SW480 (cell line): ENCODE measurements at places on chromosomes 6 and 20.

- DNase-seq, result no peak
Measured at GRCh38 chr6:39452306-39453145, 130.0 kb upstream of the KCNK16 start.

DNA sequence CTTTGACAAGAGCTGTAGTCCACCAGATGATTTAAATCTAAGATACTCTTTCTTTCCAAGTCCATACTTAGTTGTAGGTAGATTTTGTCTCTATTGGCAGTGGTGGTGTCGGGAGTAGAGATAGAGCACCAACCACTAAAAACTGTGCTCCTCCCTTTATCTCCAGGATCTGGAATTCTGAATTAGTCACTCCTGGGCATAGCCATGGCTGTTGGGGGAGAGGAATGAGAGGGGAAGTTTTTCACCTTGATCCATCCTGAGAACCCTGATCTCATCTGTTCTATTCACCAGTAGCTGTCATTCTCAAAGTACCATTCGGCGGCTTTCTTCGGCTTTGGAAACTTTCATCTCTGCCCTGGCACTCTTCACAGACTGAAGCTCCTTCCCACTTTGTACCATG is 35.6 kb upstream of the NKX2-4 start:
- no peak for DNase-seq

- DNase-seq, result no peak
Measured at GRCh38 chr6:34994693-34995092, 105.6 kb downstream of the ANKS1A start.

DNA sequence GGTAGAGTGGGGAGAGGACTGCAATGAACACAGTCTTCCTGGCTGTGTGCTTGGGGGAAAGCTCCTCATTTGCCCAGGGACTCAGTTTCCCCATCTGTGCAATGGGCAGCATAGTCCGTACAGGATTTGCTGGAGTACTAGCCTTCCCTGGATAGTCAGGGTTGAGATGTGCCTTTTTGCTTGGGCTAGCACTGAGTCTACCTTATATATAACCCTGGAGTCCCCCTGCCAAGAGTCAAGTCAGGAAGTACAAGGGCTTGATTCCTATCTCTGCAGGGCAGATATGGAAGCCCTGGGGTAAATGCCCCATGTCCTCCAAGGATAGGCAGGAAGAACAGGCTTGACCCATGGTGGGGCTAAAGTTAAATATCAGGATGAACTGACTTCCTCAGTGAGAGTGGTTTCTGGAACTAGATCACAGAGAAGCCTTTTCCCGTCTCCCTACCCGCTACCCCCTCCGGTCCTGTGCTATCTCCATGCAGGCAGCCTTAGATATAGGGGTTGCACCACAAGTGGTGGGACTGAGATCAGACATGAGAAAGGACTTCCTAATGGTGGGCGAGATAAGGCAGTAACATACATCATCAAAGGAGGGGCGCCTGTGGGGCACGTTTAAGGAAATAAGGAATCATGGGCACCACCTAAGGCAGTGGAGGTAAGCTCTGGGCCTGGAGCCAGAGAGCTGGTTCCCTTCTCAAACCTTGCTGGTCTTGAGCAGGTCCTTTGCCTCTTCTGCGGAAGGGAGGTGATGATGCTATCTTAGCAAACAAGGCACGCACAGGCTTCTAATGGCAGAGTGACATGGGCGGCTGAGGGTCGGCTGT is 157.9 kb downstream of the MRPL14 start:
- DNase-seq, result no peak

DNA sequence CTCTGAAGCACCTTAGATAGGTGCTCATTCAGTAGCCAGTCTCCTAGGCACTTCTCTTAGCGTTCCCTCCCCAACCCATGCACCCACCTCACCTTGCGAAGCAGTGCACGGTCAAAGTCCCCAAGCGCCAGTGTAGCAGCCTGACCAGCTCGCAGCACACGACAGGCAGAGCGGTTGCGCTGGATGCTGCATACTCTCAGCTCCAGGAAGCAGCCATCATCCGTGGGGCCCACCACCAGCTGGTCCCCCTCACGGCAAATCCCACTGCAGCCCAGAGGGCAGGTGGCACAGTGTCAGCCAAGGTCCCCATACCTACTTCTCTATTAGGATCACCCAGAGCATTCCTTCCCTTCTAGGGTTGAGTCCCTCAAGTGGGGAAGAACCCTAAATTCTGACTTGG is 6.5 kb downstream of the GTPBP2 start:
- DNase-seq, result no peak

GRCh38 chr6:106535012-106535411 is 94.3 kb downstream of the RTN4IP1 start:
- no peak for DNase-seq

DNA sequence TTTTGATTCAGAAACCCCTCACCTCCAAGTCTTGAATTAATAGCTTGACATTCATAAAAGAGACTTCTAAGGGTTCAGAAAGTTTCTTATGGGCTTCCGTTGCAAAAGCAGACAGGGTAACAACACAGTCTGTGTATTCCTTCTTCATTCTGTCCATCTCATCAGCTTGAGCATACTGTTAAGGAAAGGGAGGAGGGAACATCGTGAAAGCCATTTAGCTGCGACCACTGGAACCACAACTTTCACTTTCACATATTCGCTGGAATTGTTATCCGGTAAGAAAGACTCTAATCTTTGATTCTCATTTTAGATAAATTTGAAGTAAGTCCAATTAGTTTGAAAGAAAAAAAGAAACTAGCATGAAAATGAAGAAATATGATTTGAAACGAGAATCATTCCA is 174.4 kb downstream of the SYNE1 start:
- peak; percentile 27 for DNase-seq

DNA sequence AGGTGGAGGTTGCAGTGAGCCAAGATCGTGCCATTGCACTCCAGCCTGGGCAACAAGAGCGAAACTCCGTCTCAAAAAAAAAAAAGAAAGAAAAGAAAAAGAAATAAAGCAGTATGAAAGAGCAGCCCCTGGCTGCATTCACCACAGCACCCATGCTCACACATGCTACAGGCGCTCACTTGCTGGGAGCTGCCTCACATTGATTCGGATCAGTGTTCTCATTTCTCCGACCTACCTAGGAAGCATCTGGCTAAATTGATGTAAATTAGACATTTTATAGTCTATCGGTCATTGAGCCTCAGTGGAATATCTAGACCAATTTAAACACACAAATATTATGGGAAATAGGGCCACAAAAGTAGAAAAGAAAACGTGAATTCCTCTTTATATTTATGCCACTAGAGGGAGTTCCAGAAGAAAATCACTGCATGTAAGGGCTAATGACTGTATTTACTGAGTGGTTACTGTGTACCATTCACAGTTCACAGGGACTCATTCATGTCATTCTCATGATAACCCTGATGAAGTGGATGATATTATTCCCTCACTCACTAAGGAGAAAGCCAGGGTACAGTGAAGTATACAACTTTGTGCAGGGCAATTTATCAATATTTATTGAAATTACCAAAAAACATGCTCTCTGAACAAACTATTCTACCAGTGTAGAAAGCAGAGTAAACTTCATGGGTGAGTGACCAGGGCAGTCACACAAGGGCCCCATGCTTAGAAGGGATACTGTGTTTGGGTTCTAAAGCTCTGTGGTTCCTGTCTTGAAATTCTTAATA is 5.3 kb upstream of the MOG start:
- DNase-seq, result peak; percentile 47

GRCh38 chr6:75488033-75488432 is 5.6 kb downstream of the FILIP1 start:
- no peak for DNase-seq

DNA sequence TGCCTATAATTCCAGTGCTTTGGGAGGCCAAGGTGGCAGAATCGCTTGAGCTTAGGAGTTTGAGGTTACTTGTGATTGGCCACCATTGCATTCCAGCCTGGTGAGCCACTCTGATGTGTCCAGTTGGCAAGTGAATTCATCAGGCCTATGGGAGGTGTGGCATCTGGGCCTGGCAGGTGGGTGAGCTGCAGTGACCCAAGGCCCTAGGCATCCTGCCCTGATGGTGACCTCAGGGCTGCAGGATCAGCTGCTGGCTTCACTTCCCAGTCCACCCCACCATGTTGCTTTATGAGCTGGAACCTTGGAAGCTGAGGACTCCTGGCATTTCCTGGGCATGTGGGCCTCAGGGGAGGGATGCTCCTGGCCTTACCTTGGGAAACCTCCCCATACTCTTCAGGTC is 20.5 kb downstream of the RSPH9 start:
- peak; percentile 60 for DNase-seq

- no peak for DNase-seq
Measured at GRCh38 chr6:159085396-159085895, 40.7 kb upstream of the TAGAP start.

DNA sequence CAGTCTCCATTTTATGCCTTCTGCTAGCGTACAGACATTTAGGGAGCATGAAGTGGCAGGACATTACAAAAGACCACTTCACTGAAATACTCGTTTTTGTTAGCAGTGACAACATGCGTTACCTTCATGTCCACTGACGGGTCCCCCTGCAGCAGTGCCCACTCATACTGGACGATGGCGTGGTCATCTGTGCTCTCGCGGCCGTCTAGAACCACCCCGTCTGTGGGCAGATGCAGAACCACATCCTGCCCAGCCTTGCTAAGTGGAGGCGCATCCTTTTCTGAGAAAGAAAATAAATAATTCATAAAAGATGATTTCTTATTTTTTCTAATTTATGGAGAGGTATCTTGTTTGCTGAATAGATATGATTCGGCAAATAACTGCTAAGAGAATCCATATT is 11.3 kb downstream of the LRP11 start:
- DNase-seq, result no peak

DNA sequence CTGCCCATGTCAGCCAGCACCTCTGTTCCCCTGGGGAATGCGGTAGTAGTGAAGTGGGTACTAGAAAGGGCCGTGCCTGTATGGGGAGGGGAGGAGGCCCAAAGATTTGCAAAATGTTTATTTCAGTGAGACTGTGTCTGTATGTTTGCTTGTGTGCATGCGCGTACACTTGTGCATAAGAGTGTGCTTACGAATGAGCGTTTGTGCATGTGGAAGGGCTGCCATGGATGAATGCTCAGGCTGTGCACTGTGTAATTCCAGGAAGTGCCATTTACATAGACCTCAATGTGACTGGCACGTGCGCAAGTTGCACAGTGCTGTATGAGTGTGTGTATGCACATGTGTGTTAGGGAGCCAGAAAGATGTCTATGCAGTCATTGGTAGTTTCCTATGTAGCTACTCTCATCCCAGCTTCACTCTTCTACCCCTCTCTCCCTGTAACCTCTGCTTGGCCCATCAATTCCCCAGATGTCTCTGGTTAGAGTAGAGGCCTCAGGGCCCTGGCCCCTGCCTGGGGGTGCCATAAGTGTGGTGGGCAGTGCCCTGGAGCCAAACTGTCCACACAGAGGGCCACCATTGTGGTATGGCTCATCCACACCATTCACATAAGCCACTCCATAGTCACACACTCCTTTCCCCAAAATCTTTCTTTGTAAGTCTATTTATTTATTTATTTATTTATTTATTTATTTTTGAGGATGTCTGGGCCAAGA is 26.8 kb upstream of the SLC22A7 start:
- no peak for DNase-seq

DNA sequence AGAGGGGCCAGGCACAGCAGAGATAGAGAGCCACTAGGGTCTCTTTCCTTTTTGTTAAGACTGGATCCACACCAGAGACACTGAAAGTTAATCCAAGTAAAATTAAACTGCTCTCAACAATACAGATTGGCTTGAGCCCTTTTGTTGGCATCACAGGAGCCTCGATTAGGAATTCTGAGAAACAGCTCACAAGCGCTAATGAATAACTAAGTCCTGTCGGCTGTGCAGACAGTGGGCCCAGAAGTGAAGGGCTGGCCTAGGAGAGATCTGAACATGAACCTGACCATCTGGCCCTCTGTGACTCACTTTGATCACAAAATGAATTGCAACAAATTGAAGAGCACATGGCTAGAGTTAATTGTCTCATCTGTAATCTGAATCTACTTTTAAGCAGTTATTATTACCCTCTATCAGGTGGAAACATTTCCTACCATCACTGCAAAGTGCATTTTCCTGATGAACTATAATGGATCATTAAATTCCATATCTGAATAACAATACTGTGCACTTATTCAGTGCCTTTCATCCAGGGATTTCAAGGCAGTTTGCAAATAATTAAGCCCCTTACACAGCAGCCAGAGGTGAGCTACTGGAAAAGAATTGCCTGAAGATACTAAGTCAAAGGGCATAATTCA is 3.2 kb downstream of the BACH2 start:
- DNase-seq, result no peak

DNA sequence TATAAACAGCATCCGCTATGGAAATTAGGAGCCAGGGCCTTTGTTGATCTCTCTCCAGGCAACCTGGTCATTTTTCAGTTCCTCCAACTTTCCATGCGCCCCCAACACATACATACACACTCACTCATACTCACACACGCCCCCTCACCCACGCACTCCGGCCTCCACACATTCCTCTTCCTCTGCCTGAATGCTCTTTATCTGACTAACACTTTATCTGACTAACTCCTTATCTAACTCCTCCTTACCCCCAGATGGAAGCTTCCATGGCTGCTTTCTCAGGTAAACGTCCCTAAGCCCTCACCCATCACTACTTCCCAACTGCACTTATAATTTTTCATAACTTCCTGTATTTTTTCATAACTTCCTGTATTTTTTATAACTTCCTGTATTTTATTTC is 17.4 kb downstream of the CASS4 start:
- peak; percentile 17 for DNase-seq

- DNase-seq, result no peak
Measured at GRCh38 chr6:135204951-135205350, 23.8 kb downstream of the MYB start.

DNA sequence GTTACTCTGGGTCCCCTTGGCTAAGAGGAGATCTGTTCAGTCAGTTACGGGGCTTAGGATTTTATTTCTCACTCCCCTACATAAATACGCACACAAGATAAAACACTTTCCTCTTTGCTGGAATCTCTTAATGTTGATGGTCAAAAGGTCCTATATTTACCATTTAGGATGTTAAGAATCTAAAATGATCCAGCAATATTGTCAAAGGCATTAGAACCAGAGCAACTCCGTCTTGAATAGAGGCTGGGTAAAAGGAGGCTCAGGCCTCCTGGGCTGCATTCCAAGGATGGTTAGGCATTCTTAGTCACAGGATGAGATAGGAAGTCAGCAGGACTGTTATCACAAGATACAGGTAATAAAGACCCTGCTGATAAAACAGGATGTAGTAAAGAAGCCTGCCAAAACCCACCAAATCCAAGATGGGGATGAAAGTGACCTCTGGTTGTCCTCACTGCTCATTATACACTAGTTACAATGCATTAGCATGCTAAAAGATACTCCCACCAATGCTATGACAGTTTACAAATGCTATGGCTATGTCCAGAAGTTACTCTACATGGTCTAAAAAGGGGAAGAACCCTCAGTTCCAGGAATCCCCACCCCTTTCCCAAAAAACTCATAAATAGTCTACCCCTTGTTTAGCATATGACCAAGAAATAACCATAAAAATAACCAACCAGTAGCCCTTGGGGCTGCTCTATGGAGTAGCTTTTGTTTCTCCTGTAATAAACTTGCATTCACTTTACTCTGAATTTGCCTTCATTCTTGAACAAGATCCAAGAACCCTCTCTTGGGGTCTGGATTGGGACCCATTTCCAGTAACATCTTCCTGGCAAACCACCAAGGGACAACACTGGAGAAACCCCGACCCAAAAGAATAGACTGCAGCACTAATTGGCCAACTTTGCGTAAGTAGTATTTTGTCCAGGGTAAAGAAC is 107.5 kb downstream of the DTNBP1 start:
- no peak for DNase-seq
